ENCODE measurements at places on chromosomes 11 and 22.

GRCh38 chr11:75667255-75667830 lies 1.5 kb downstream of the MAP6 start:
- no peak for DNase-seq

GRCh38 chr11:3164552-3165151 lies 458 bp downstream of the OSBPL5 start:
- no peak for DNase-seq

DNA sequence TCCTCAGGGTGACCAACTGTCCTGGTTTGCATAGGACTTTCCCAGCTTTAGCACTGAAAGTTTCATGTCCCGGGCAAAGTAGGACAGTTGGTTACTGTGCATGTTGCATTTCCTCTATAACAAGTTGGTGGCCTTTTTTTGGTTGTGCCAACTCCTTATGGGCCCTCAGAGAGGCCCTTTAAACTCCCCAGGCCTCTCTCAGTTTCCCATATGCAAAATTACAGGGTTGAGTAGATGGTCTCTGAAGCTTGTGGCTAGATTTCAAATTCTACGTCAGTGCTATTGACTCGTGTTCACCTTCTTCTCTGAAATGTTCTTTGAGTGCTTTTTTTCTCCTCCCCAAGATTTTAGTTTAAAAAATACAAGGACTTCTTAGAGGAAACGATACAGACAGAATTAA lies 92.5 kb downstream of the MYO18B start:
- DNase-seq = no peak

DNA sequence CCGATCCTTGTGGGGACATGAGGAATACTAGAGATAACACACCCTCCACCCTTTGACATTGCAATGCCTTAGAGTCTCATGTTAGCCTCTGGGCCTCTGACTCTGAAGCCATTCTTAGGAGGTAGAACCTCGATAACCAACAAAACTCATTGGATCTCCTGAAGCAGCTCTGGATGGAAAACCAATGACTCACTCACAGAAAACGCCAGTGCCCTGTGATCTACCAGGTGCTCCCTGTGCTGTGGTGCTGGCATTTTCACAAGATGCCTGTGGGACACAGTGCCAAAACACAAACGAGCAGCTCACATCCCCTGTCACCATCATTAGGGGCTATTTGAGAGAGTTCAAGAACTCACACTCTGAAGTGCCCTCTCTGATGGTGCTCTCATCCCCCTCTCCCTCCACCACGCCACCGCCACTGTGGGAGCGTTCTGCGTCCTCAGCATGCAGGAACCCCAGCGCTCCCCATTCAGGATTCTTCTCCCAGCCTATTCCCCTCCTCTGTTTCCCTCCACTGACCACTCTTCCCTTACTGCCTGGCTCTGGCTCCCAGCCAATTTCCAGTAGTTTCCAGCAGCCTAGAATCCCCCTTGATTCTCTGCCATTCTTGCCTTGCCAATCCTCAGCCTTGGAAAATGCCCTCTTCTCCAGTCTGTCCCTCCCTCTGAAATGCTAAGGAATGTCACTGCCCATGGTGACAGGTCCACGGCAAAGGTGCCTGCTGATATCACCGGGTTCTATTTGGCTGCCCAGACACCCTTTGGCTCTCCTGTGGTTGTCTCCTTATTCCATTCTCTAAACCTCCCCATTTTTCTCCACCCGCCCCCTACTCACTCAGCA lies 4.7 kb upstream of the POLD4 start:
- no peak for DNase-seq

- DNase-seq = no peak
Observed at GRCh38 chr11:132234878-132235277, 864.5 kb downstream of the NTM start.

GRCh38 chr11:22677153-22677903 lies 10.9 kb downstream of the GAS2 start:
- no peak for DNase-seq

DNA sequence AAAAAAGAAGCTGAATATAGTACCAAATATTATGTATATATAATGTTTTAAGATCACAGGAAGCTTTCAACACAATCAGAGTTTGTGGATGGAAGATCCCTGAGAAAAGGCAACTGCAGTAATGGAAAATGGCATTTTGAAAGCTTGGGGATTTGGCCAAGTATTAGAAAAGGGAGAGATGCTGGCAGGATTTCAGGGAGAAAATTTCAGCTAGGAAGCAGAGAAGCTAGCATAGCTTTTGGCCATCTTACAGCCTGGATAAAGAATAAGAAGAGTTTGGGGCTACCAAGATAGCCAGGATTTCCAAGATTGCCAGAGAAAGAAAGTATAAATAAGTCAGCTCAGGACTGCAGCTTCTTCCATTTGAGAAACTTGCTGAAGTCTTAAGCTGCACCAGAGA lies 440.8 kb upstream of the LUZP2 start:
- DNase-seq = no peak

- DNase-seq = no peak
Observed at GRCh38 chr11:61922539-61922938, 5.2 kb upstream of the RAB3IL1 start.

All from Panc1 (cell line).